Neural crest cell (in vitro differentiated cells): ENCODE measurements at places on chromosomes 7 and 10. TPM values are rescaled to one million over a fixed set of nuclear protein-coding genes. Genes with fewer than 3 reads are reported as not detected.

DNA sequence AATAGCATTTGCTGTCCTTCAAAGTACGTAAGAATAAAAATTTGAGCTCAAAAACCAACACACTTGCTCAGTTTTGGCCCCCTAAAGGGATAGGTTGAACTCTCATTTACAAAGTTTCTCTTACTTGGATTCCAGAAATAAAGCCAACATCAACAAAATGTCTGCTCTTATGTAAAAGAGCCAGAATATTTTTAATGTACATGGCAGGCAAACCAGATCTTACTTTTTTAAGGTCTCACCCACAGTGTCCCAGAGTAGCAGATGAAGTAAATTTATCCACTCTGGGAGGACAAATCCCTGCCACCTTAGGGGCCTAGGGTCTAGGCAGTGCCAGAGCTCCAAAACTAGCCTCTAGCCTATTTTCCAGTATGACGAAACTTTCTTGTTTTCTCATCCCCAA lies 159.6 kb downstream of the SKAP2 start:
- H3K36me3 ChIP-seq = no peaks in the 10 kb centered on the region
- H3K4me1 ChIP-seq = peaks cover 3% of the 10 kb centered on the region
- H3K27ac ChIP-seq = no peak overlapping the region
- DNase-seq = no peak
- no peak overlapping the region for H3K4me3 ChIP-seq

- H3K36me3 ChIP-seq = peaks cover 10% of the 10 kb centered on the region
- DNase-seq = no peak
- H3K27ac ChIP-seq = no peak overlapping the region
- peak overlapping the region; percentile 73 for H3K4me3 ChIP-seq
Observed at GRCh38 chr7:130486954-130487436, 4.9 kb upstream of the MEST start.

GRCh38 chr7:41554481-41554880 lies 148.4 kb downstream of the INHBA start:
- no peak overlapping the region for H3K4me3 ChIP-seq
- H3K27me3 ChIP-seq = no peaks in the 10 kb centered on the region
- no peaks in the 10 kb centered on the region for H3K36me3 ChIP-seq
- no peak for DNase-seq
- no peak overlapping the region for H3K27ac ChIP-seq

The PLEKHS1 gene
- not detected in 2 replicates for total RNA-seq

The ALOX5 gene
- not detected in 2 replicates for total RNA-seq
